ENCODE measurements at places on chromosomes 4 and X.

- DNase-seq: no peak
These were observed 156.9 kb downstream of the CBR4 start for GRCh38 chr4:168852933-168853713.

- DNase-seq: no peak
These were observed 113.9 kb downstream of the PRDM5 start for GRCh38 chr4:120808475-120809141.

DNA sequence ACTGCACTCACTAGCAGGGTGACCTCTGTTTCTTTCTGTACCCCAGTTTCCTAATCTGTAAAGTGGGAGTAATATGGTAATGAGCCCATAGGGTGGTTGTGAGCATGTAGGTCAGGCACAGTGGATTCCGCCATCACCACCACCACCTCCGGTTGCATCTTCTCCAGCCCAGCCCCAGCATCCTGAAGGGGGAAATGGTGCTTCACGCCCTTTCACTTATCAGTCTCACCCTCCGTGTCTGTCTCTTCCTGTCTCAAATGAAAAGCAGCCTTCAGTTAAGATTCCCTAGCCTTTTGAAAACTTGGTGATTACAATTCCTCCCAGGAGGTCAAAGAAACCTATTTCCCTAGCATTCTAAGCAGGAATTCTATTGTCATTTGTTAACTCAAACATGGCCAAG lies 16.9 kb upstream of the XPNPEP2 start:
- DNase-seq: no peak

GRCh38 chr4:182847576-182848450 lies 69.4 kb downstream of the DCTD start:
- DNase-seq: no peak

- no peak for DNase-seq
These were observed 70.5 kb downstream of the SEL1L3 start for GRCh38 chr4:25792200-25792791.
